Coronary artery (tissue), 2 donors: ENCODE measurements at places on chromosomes 6 and 20.

DNA sequence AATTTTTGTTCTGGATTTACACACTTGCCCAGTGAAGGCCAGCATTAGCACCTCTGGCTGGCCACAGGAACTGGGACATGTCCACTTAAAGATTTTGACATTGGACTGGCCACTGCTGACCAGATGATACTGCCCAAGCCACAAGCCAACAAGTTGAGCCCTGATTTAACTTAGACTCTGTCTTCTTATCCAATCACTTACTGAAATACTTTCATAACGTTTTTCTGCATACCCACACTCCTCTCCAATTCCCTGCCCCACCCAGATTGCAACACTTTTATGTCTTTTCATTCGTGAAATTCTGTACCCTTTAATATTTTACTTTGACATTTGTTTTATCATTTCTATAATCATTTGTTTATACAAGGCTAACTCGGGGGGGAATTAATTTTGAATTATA lies 170.3 kb upstream of the TAB2 start:
- DNase-seq, result no peak

DNA sequence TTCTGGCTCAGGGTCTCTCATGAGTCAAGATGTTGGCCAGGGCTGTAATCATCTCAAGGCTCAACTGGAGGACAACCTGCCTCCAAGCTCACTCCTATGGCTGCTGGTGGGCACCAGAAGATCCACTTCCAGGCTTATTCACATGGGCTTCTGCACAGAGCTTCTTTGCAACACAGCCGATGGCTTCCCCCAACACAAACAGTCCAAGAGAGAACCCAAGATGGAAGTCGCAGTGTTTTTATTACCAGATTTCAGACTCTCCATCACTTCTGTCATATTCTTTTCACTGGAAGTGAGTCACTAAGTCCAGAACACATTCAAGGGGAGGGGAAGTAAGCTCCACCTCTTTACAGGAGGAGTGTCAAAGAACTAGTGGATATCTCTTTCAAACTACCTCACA lies 75.5 kb downstream of the CD164 start:
- no peak for DNase-seq

DNA sequence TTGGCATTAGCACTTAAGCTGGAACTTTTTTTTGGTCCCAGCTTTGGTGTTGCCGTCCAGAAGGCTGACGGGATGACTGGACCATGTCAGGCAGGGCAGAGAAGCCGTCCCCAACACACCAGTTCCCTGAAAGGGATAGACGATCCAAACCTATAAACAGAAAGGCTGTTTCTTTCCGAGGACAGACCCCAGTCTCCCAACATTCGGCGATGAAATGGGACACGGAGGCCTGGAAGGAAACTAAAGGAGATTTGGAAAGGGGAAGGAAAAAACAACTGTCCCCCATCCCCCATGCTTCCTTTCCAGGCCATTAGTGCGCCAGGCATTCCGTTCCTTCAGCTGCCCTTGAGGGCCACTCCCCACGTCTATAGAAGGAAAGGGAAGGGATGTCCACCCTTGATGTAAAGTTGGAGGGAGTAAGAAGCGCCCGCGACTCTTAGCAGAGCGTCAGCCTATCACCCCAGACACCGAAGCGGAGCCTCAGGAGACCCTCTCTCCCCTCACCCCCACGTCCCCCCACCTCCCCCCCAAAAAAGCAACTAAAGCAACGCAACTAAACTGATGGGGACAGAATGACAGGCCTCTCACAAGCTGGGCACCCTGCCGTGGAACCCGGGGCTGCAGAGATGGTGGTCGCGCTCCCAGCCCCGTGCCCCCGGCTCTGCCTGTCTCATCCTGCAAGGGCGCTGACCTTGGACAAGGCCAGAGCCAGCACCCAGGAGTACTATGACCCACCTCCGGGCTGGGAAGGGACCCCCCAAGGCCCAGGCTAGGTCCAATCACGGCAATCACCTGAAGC lies 638 bp downstream of the BLCAP start:
- peak; percentile 74 for DNase-seq

GRCh38 chr6:291697-292505 lies at the start of gene DUSP22:
DUSP22 (plus strand) TSS chr6:292487; CDS start chr6:292540, 53 bp downstream.
- DNase-seq, result peak; percentile 95

DNA sequence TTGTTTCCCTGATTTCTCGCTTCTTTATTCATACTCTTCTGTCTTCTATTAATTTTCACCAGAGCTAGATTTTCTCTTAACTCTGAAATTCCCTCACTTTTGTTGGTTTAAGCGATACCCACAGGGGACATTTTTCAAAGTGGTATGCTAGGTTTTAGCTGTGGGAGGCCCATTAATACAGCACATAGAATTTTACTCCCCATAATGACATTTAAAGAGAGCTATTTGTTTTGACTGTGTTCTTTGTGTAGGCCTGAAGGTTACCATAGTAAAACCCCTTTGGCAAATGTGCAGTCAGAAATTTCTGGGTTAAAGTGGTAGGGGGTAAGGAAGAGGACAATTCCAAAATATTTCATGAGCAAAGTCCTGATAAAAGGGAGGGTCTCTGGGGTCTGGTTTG lies 721.1 kb upstream of the CITED2 start:
- no peak for DNase-seq

DNA sequence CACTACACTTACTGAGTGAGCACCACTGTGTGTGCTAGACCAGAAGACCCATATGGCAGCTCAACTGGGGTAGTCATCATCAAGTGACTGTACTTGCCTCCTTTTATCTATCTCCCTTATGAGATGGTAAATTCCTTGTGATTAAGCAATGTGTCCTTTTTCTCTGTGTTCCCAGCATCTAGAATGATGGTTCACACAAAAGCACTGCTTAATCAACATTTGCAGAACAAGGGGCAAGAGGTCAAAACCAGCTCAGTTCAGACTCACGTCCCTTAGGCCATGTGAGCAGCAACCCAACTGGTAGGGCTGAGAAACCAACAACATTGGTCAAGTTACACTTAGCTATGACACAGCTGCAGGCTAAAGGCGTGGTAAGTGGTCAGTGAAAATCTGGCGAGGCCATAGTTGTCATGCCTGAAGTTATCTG lies 10.0 kb downstream of the TRAM2 start:
- no peak for DNase-seq

GRCh38 chr6:163862701-163863100 lies 448.2 kb downstream of the QKI start:
- DNase-seq, result no peak
